ENCODE measurements at places on chromosomes 16 and 17.

GRCh38 chr17:28518132-28518531, 12.0 kb downstream of the FOXN1 start:
- no peak for DNase-seq

DNA sequence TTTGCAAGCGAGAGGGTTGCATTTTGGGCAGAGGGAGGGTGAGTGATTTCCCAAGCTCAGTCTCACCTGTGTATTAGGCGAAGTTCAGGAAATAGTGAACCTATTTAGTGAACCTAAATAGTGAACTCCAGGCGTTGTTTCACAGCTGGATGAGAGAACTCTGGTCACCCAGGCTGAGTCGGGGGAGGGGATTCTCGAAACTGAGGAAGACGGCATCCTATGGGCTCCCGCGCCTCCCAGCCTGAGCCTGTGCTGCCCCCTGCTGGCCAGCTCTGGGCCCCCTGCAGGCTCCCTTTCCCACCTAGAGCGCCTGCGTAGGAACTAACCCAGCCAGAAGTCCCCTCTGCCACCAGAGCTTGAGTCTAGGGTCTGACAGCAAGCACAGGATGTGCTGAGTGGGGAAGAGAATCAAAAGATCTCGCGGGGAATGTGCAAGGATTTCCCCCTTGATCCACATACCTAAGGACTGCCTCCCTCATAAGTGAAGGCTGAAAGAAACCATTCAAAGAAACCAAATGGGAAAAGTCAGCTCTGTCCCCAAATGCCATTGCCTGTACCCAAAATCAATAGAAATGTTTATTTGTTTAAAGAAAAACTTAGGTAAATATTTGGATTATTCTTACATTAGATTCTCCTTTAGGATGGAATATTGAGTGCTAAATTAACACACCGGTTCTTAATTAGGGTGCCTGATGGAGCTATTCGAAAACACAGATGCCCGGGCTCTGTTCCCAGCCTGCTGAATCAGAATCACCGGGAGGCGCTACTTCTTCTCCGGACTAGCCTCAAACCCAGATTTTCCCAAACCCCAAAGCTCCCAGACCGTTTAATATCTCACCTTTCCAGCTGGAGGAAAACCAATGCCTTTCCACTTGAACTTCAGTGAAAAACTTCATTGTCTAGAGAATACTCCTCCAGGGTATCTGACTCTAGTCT, 14.8 kb upstream of the MARVELD3 start:
- DNase-seq, result no peak

DNA sequence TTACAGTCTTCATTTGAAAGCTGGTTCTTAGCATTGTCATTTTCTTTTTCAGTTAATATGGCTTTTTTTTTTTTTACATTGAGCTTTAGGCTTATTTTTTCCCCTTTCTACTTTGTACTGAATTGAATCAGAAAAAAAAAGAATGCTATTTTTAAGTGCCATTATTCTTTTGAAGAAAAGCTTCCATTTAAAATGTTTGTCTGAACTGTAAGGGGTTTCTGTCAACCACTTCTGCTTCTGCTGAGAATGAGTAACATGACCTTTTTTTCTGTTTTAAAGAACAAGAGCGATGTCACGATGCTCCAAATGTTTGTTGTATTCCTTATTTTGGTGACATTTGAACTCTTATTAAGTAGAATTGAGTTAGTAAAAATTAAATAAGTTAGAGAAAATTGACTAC, 50.0 kb downstream of the MRTFB start:
- no peak for DNase-seq

GRCh38 chr17:50710025-50710424, 2.3 kb upstream of the ANKRD40 start:
- DNase-seq, result no peak

DNA sequence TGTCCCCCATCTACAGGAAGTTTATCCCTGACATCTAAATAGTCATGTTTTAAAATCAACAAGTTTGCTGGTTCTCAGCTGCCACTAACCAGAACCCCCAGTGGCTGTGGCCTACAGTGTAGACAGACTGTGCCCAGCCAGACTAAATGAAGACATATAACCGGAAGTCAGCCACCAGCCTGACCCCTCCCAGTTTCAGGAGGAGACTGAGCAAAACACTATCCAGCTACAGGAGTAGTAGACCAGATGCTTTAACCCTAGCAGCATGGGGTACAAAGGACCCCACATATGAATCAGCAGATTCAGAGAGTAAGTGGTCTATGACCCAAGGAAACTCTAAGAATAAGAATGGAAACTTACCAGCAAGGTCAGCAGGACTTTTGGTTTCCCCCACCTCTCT, 83.4 kb downstream of the HIC1 start:
- no peak for DNase-seq

DNA sequence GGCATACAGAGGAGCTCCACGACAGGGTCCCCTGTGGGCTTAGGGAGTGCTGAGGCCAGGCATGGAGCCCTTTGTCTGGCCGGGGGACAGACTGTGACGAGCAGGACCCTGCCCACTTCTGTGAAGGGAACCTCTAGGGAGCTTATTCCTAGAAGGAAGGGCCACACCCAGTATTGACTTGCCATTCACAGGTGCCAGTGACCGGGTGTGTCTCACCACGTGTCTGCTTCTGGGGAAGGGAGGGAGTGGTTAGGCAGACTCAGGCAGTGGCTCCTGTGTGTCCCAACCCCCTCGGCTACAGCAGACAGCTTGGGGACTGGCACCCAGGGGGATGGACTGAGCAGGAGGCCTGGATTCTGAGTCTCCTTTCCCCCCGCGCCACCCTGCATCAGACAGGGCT, 57.2 kb downstream of the SOCS1 start:
- no peak for DNase-seq

All from MG63 (cell line).